ENCODE measurements at places on chromosomes 4 and X. TPM values are rescaled to one million over a fixed set of nuclear protein-coding genes. Genes with fewer than 3 reads are reported as not detected.

GRCh38 chr4:2931512-2932301 lies 31.5 kb downstream of the NOP14 start:
- peak; percentile 59 for DNase-seq

- no peak for DNase-seq
Observed at GRCh38 chrX:26871967-26872366, 591.2 kb downstream of the PPP4R3C start.

- peak; percentile 77 for DNase-seq
Observed at GRCh38 chr4:5998333-5998936, 19.8 kb downstream of the C4orf50 start.

GRCh38 chr4:27019766-27020165 lies 159.1 kb downstream of the STIM2 start:
- DNase-seq = no peak

DNA sequence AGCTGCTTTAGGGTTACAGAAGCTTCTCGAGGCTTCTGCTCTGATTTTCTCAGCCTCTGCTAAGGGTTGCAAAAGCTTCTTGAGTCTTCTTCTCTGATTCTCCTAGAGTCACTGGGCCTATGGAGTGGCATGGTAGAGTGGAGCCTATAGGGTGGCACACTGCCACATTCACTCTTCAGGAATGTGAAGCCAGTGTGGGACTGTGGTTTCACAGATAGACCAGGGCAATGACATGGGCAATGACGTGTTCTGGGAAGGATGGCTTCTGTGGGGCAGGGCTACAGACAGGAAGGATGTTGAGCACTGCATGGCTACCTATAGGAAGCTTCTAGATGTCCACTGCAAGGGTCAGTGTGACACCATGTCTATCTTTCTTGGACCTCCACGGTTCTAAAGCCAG lies 11.0 kb upstream of the MAMLD1 start:
- no peak for DNase-seq

DNA sequence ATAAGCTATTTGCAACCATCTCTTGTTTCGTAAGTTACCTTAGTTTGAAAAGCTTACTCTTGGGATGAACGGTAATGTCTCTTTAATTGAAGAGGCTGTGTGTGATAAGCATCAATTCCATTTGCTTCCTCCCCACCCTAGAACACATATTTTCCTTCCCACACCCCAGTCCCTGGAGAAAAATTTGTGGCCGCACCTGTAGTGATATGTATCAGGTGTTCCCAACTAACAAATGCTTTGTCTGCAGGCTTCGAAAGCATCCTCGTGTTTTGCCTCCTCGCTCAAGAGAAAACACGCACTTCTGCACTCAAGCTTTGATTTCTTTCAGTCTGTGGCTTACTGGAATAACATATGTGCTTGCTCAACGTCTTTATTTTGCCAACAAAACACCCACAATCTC lies 143.8 kb upstream of the OTUD4 start:
- no peak for DNase-seq

DNA sequence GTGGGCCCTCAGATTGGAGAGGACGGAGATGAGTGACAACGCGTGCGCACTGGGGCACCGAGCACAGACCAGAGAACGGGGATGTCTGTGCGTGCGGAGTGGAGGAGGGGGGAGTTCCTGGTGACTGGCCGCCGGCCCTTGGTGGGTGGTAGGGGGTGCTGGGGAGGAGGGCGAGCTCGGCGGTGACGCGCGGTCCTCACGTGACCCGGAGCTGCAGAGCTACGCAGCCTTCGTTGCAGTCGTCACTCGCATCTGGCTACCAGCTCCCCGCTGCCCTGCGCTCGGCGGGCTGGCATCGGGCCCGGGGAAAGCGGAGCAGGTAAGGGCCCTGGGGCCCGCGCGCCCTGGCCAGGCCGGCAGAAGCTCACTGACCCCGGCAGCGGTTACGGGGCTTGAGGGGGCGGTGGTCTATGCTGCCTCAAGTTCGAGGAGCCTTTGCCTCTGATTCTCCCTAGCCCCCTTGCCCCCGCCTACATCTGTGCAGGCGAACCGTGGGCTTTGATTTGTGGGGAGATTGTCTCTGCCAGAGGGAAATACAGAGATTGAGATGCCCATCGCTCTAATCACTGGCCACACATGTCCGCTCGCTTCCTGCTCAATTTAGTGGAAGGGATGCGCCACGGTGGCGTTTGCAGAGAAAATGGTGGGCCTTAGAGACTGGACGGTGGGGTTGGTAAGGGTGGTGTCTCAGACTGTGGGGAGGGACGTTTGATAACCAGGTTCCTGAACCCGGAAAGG lies at the start of gene ARMCX4:
TSS of gene ARMCX4 (plus strand) at position 245 of the 738 bp plus-strand sequence. CDS start 3,134 bp downstream, outside the sequence.
- peak; percentile 60 for DNase-seq

GRCh38 chrX:9522378-9523155 lies 57.7 kb downstream of the TBL1X start:
- no peak for DNase-seq

DNA sequence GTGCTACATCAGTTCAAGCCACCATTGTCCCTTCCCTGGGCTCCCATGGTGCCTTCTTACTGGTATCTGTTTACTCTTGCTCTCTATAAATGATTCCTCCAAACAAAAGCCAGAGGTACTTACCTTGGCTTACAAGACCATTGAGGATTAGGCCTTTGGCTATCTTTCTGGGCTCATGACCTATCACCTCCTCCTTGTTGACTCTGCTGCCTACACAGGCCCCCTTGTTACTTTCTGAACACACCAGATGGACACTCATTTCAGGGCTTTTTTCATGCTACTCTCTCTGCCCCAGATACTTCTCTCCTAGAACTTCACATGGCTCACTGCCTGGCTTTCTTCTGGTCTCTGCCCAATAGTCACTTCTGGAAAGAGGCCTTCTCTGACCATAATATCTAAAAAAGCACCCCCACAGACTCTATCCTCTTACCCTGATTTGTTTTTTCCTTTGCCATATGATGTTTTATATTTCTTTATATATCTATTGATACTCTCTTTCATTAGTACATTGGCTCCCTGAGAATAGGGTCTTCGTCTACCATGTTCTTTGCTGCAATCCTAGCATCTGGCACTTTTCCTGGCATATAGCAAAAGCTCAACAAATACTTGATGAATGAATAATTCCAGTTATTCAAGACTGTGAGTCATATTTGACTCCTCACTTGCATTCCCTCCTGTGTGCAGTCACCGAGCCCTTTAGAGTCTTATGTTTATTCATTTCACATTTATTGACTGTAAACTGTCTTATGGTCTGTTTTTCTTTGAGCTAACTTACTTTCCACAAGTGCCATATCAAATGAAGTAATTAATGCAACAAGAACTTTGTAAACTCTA lies 27.1 kb upstream of the TAPT1 start:
- peak; percentile 36 for DNase-seq

DNA sequence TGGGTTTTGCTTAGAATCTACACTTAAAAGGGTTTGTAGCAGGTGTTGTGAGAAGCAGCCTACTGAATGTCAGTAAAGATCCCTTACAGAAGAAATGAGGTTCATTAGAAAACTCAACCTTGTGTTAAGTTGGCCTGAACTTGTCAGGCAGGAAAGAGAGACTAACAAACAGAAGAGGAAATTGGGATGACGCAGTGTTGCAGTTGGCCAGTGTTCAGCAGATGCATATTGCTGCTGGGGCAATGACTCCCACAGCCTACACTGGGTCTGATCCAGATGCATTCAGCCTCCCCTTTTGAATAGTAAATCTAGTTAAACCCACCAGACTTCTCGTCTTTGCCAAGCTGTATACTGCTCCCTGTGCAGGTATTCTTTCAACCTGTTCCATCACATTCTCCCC lies 409.4 kb downstream of the UBE2NL start:
- no peak for DNase-seq

- DNase-seq = no peak
Observed at GRCh38 chr4:124846306-124846705, 133.8 kb upstream of the ANKRD50 start.

The HTN3 gene
- total RNA-seq = not detected

The TAF9B gene
- total RNA-seq = 41.6 TPM

The SPANXB1 gene
- total RNA-seq = not detected

The TRPC3 gene
- total RNA-seq = 0.24 TPM

The HAND2 gene
- total RNA-seq = 22.7 TPM

The TMEM192 gene
- 9.9 TPM for total RNA-seq

The SH3TC1 gene
- 0.71 TPM for total RNA-seq

The GIMD1 gene
- not detected for total RNA-seq

The PDZD4 gene
- total RNA-seq = 6.0 TPM

The SLITRK4 gene
- total RNA-seq = not detected
